ENCODE measurements at places on chromosomes 1 and 21. TPM values are rescaled to one million over a fixed set of nuclear protein-coding genes. Genes with fewer than 3 reads are reported as not detected.

The AADACL3 gene
- not detected for polyA plus RNA-seq

The NFIA gene
- 13.9 TPM for polyA plus RNA-seq

The KRTAP7-1 gene
- not detected for polyA plus RNA-seq

The SH2D1B gene
- polyA plus RNA-seq: 0.39 TPM

DNA sequence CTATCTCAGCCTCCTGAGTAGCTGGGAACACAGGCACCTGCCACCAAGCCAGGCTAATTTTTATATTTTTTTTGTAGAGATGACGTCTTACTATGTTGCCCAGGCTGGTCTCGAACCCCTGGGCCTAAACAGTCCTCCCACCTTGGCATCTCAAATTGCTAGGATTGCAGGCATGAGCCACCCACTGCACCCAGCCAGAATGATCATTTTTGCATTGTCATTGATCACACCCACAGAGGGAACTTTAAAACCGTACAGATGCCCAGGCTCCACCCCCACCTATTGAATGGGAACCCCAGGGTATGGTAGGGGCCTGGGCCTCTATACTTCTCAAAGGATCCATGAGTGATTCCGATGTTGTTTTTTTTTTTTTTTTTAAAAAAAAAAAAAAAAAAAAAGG lies 36.7 kb downstream of the ETNK2 start:
- DNase-seq: no peak

GRCh38 chr1:80533775-80534334 lies 1266.9 kb upstream of the ADGRL2 start:
- DNase-seq: no peak

GRCh38 chr21:16239659-16240265 lies 510.0 kb downstream of the USP25 start:
- DNase-seq: no peak

- no peak for DNase-seq
Observed at GRCh38 chr1:8684590-8684989, 132.8 kb downstream of the RERE start.

DNA sequence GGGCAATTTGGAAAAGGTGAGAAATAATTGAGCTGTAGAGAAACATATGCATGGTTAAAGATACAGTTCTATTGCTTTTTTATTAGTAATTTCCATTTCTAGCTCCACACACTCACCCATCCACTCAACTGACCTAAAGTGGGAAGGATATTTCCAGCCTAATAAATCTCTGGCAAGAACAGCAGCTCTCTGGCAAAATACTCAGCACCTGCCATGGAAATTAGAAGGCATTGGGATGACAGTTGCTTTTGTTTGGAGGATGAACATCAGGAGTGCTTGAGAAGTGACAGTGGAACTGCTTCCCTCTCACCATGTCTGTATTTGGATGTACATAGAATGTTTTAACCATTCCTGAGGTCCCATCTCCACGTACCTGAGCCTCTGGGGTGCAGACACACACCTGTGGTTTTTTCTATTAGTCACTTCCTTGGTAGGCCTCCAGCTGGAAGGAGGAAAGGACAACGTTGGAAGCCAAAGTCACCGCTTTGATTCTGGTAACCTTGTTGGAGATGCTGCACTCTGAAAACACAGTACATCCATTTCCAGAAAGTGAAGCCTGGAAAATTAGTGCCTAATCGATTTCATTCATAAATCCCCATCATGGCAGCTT lies 62.3 kb upstream of the RUNX1 start:
- no peak for DNase-seq
